ENCODE measurements at places on chromosomes 16 and 17. TPM values are rescaled to one million over a fixed set of nuclear protein-coding genes. Genes with fewer than 3 reads are reported as not detected.

- DNase-seq: no peak
Observed at GRCh38 chr16:68737730-68738629, 888 bp downstream of the CDH1 start.

DNA sequence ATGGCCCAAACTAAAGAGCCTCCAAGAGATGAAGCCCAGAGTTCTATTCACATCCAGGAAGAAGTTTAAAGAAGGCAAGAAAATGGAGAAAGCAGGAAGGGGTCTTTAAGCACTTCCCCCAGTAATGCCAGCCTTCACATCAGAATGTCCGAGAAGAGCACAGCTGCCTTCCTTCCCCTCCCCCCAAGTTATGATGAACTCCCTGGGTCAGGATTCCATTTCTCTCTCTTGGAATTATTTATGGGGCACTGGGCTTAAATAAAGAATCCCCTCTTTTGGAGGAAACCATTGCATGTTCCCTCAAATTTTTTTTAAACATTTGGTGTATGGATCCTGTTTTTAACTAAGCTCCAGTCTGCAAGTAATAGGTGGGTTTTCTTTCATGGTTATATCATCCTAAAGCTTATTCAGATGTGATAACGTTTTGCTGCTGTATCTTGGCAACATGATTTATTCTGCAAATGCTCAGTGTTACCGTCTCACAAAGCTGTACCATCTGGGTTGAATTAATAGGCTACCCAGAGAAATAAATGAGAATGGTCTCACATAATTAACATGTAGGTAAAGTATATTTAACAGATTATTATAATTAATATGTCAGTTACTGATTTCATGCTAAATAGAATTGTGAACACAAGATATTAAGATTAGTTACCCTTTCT lies 160.9 kb upstream of the TOX3 start:
- no peak for DNase-seq

- no peak for DNase-seq
Observed at GRCh38 chr17:35390663-35391062, 17.2 kb upstream of the SLFN11 start.

- no peak for DNase-seq
Observed at GRCh38 chr16:69581297-69581696, 15.5 kb downstream of the NFAT5 start.

DNA sequence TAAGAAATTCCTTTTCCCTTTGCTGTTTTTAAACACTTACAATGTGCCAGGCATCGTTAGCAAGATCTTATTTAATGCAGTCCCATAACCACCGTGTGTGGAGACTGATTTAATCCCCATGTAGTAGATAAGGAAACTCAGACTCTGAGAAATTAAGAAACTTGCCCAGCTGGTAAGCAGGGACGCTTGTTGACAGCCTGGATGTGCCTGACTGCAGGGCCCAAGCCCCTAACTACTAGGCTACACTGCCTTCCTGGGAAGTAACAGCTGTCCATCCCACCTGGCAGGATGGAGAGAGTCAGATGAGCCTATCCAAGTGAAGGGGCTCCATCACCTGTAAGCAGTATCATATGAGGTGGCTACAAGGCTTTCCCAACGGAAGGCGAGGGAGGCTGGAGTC lies 23.1 kb downstream of the CDK5RAP3 start:
- no peak for DNase-seq

GRCh38 chr16:65817066-65817465 lies 549.4 kb upstream of the CDH5 start:
- DNase-seq: no peak

GRCh38 chr17:48561884-48562810 lies 16.0 kb downstream of the HOXB4 start:
- DNase-seq: no peak

DNA sequence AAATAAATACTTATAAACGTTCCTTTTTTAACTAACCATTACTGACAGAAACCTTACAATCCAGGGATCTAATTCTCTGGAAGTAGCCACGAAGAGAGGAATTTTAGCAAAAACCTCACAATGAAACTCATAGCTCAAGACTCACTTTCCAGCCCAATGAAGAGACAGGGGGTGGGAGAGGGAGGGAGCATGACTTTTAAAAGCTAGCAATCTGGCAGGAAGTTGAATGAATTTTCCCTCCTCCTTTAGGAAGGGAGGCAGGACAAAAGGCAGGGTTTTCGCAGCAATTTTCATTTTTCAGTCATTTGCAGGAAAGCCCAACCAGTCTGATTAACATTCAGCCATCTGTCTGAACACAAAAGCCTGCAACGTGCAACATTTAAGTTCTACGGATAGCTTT lies 381.5 kb upstream of the PSMD7 start:
- no peak for DNase-seq

DNA sequence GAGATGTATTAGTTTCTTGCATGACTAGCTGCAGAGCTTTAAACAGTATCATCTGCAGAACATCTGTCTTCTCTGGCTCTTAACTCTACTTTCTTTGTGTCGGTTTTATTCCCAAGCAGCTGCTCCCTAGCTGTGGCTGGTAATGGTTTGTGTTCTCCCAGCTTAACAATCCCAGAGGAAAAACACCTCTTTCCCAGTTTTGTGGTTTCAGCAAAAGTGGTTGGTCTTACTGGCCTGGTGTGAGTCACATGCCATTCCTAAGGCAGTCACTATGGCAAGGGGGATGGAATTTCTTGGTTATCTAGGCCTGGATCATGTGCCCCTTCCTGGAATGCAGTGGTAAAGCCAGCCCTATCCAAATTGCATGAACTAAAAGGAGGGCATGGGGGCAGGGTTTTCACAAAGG lies 27.5 kb downstream of the OMG start:
- peak; percentile 91 for DNase-seq

- DNase-seq: no peak
Observed at GRCh38 chr16:78633551-78633950, 534.1 kb downstream of the WWOX start.

GRCh38 chr17:83194761-83195329 lies 115.4 kb downstream of the METRNL start:
- DNase-seq: no peak

DNA sequence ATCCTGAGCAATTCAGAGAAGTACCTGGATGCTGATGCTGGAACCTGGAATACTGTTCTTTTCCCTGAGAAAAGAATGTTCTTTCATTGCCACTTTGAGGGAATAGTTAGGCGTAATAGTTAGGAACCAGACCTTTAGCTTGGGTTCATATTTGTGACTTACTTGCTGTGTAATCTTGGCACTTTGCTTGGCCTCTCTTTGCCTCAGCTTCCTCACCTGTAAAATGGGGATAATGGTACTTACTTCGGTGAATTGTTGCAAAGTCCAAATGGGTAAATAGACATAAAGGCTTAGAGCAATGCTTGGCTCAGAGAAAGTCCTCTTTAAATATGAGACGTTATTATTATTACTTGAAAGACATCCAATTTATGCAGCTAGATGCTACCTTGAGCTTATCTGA lies 55.0 kb upstream of the CLEC19A start:
- no peak for DNase-seq

DNA sequence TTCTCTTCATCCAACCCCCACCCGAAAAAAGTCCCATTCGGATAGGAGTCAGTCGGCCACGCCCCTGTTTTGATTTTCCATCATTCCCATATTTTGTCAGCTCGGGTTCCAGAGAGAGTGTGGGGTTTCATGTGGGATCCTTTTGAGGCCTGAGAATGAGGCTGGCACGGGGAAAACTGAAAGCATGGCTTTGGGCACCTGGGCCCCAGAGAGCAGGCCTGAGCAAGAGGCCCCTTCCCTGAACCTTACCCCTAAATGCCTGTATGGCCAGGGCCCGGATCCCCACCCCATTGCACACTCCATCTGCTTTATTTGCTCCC lies 4.6 kb upstream of the HOXB4 start:
- DNase-seq: no peak

Gene NPIPB9
- polyA plus RNA-seq: 0.16 TPM

Gene SOX15
- 0.29 TPM for polyA plus RNA-seq

Gene C17orf50
- polyA plus RNA-seq: not detected

Gene TRPV3
- 0.46 TPM for polyA plus RNA-seq

Gene IL21R
- polyA plus RNA-seq: 0.52 TPM

Gene TBC1D26
- not detected for polyA plus RNA-seq

Gene LYZL6
- not detected for polyA plus RNA-seq

Gene USP22
- polyA plus RNA-seq: 295 TPM

Gene TEKT5
- polyA plus RNA-seq: 0.15 TPM

Gene C16orf92
- not detected for polyA plus RNA-seq

Gene TMEM235
- polyA plus RNA-seq: not detected

All from AG04450 (cell line).